Panc1 (cell line): ENCODE measurements at places on chromosomes 1 and 21. TPM values are rescaled to one million over a fixed set of nuclear protein-coding genes. Genes with fewer than 3 reads are reported as not detected.

GRCh38 chr1:162983671-162984425 lies 85.3 kb upstream of the RGS4 start:
- H3K27me3 ChIP-seq = peaks cover 2% of the 10 kb centered on the region; the same call in 1 of the 2 replicates
- no peak overlapping the region for H3K27ac ChIP-seq
- no peaks in the 10 kb centered on the region for H3K36me3 ChIP-seq
- no peaks in the 10 kb centered on the region for H3K4me1 ChIP-seq

Gene ZNF670
- total RNA-seq = 6.4 TPM

- H3K27ac ChIP-seq = no peak overlapping the region
- H3K4me3 ChIP-seq = no peak overlapping the region
- no peak for DNase-seq
- H3K36me3 ChIP-seq = no peaks in the 10 kb centered on the region
- H3K4me1 ChIP-seq = no peaks in the 10 kb centered on the region
Observed at GRCh38 chr1:50080904-50081586, 27.7 kb upstream of the ELAVL4 start.

GRCh38 chr1:165375623-165376022 lies 19.1 kb upstream of the LMX1A start:
- H3K36me3 ChIP-seq = no peaks in the 10 kb centered on the region
- H3K27ac ChIP-seq = no peak overlapping the region
- H3K4me3 ChIP-seq = peak overlapping the region; percentile 54
- H3K4me1 ChIP-seq = no peaks in the 10 kb centered on the region

Gene C1orf50
- 5.8 TPM for total RNA-seq

DNA sequence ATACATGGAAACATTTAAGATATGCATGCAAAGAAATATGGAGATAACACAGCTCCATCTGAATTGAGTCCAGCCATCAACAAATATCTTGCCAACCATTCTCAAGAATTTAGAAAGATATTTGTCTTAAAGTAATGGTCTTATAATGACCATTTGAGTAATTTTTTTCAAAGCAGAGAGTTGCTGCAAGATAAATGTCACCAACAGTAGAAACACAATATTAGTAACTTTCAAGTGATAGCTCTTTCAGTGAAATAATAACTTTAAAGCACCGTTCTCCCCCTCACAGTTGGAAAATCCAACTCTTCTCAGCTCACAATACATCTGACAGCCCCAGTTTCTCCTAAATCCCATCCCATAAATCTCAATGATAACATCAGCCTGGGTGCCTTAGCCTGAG lies 481.0 kb upstream of the ADAMTS5 start:
- H3K27me3 ChIP-seq = no peaks in the 10 kb centered on the region
- H3K4me1 ChIP-seq = no peaks in the 10 kb centered on the region
- H3K27ac ChIP-seq = no peak overlapping the region
- no peak overlapping the region for H3K4me3 ChIP-seq

- no peak overlapping the region for H3K27ac ChIP-seq
- H3K27me3 ChIP-seq = no peaks in the 10 kb centered on the region
- H3K4me3 ChIP-seq = no peak overlapping the region
Observed at GRCh38 chr1:77430966-77431690, 149.3 kb downstream of the AK5 start.

GRCh38 chr1:147890177-147890790 lies 12.3 kb upstream of the GJA8 start:
- no peak overlapping the region for H3K4me3 ChIP-seq
- no peak overlapping the region for H3K27ac ChIP-seq
- DNase-seq = no peak
- H3K27me3 ChIP-seq = no peaks in the 10 kb centered on the region
- no peaks in the 10 kb centered on the region for H3K36me3 ChIP-seq

DNA sequence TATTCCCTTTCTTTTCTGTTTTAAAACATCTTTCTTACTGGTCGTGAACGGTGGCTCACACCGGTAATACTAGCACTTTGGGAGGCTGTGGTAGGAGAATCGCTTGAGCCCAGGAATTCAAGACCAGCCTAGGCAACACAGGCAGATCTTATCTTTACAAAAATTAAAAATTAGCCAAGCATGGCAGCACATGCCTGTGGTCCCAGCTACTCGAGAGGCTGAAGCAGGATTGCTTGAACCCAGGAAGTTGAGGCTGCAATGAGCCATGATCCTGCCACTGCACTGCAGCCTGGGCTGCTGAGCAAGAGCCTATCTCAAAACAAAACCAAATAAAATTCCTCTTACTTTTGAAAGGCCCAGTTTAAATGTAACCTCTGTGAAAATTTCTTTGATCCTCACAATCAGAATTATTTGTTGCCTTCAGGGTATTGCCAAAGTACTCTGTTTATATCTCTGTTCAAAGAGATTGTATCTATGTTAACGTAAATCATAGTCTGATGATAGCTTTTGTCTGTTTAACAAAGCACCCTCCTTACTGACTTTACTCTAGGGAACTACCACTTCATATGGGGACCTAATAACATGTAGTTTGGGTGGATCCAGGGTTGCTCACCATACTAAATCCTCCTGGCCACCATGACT lies 71.6 kb downstream of the RERE start:
- H3K4me1 ChIP-seq = no peaks in the 10 kb centered on the region
- no peak overlapping the region for H3K27ac ChIP-seq
- no peaks in the 10 kb centered on the region for H3K27me3 ChIP-seq

DNA sequence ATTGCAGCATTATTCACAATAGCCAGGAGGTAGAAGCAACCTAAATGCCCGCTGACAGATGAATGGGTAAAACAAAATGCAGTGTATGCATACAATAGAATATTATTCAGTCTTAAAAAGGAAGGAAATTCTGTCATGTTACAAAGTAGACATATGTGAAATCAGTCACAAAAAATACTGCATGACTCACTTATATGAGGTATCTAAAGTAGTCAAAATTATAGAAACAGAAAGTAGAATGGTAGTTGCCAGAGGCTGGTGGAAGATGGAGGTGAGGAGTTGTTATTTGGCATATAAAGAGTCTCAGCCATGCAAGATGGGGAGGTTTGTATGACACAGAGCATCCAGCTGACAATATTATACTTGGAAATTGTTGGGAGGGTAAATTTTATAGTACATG lies 43.0 kb upstream of the EGLN1 start:
- H3K27ac ChIP-seq = no peak overlapping the region
- DNase-seq = no peak
- no peaks in the 10 kb centered on the region for H3K36me3 ChIP-seq
- peaks cover 19% of the 10 kb centered on the region for H3K27me3 ChIP-seq
- H3K4me1 ChIP-seq = no peaks in the 10 kb centered on the region

DNA sequence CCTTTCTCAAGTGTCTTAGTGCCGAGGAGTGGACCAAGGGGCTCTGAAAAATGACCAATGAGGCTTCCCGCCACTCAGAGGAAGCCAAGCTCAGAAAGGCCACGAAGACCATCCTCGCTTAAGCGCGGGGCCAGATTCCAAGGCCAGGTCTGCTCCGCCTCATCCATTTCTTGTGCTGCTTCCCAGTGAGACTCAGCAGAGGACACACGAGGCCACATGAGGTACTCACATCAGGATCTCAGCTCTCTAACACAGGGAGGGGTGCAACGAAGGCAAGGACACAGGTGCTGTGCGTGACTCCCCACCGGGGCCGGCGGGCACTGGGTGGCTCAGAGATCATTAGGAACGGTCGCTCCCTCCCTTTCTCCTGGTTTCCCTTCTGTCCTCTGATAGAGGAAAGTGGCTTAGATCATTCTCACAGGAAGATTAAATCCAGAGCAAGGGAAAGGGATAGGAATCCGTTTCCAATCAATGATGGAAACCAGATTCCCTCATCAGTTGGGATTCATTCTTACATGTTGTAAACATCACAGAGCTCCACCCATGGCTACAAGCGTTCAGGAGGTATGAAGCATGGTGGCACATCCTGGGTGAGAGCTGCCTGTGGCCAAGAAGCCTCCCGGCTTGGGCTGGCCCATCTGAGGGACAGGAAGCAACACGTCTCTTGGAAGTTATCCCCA lies 46.7 kb downstream of the CAPZB start:
- H3K4me3 ChIP-seq = no peak overlapping the region
- H3K36me3 ChIP-seq = 0 out of 2 replicates have a peak, but pooled peaks cover 9% of the 10 kb centered on the region

- no peak overlapping the region for H3K27ac ChIP-seq
- H3K27me3 ChIP-seq = no peaks in the 10 kb centered on the region
- DNase-seq = no peak
- no peak overlapping the region for H3K4me3 ChIP-seq
Observed at GRCh38 chr1:43432907-43433306, 20.8 kb downstream of the HYI start.

- no peak overlapping the region for H3K27ac ChIP-seq
- no peak for DNase-seq
- no peaks in the 10 kb centered on the region for H3K36me3 ChIP-seq
- H3K4me3 ChIP-seq = no peak overlapping the region
- H3K4me1 ChIP-seq = no peaks in the 10 kb centered on the region
Observed at GRCh38 chr1:160451859-160452232, 51.5 kb downstream of the VANGL2 start.

Gene FCRL6
- not detected for total RNA-seq

DNA sequence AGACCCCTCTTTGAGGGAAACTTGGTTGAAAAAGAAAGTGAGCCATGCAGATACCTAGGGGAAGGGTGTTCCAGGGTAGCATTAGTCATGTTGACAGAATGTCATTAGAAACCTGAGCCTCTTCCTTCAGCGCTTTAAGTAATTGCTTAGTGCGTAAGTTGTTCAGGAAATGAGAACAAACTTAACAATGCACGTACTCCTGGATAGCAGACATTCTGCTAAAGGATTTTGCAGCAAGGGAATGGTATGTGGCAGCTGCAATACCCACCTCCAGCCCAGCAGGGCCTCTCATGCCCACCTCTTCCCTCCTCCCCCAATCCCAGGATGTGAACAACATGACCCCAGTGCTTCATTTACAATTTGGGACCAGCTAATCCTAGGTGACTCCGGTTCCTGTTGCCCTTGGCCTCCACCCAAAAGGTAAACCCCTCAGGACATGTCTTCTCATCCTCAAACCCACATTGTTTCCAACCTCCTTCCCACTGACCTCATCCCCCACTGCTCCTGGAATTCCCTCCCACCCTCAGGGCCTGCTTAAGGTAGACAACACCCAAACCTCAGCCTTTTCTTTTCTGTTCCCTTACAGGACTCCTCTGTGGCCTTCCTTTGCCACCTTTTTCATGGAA lies 98.0 kb upstream of the BCAR3 start:
- H3K27ac ChIP-seq = no peak overlapping the region; the same call in 1 of the 2 replicates
- peak; percentile 72 for DNase-seq
- H3K4me1 ChIP-seq = no peaks in the 10 kb centered on the region; the same call in 1 of the 2 replicates
- no peaks in the 10 kb centered on the region for H3K36me3 ChIP-seq
- H3K4me3 ChIP-seq = no peak overlapping the region

Gene CAPN2
- total RNA-seq = 171 TPM

- no peak overlapping the region for H3K4me3 ChIP-seq
- DNase-seq = peak; percentile 24
- H3K27me3 ChIP-seq = no peaks in the 10 kb centered on the region
- H3K36me3 ChIP-seq = no peaks in the 10 kb centered on the region
Observed at GRCh38 chr1:81414488-81415015, 386.2 kb upstream of the ADGRL2 start.

DNA sequence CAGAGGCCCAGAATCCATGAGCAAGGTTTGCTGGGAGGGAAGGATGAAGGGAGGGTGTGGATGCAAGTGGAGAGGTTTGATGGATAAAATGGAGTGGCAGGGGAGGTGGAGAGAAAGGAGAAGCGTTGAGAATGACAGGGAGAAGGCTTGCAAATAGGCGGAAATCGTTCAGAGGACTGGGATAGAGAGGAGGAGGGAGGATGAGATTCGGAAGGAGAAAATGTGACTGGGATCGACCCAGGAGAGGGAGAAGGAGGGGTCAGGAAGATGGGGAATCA lies 376 bp downstream of the AVPR1B start:
- H3K27me3 ChIP-seq = peaks cover 15% of the 10 kb centered on the region
- DNase-seq = no peak
- H3K4me3 ChIP-seq = peak overlapping the region; percentile 33

GRCh38 chr1:208731981-208732821 lies 488.0 kb upstream of the PLXNA2 start:
- no peak for DNase-seq
- H3K27me3 ChIP-seq = no peaks in the 10 kb centered on the region
- no peaks in the 10 kb centered on the region for H3K4me1 ChIP-seq
- no peaks in the 10 kb centered on the region for H3K36me3 ChIP-seq

Gene SLC1A7
- total RNA-seq = 0.31 TPM

Gene PLA2G2A
- not detected for total RNA-seq

Gene MSTO1
- total RNA-seq = 60.9 TPM
